ENCODE measurements at places on chromosomes 4 and X.

GRCh38 chr4:143344774-143345173 lies 8.1 kb downstream of the GAB1 start:
- H3K27me3 ChIP-seq: no peaks in the 10 kb centered on the region
- H3K27ac ChIP-seq: no peak overlapping the region
- DNase-seq: no peak
- H3K4me3 ChIP-seq: no peak overlapping the region
- peaks cover 28% of the 10 kb centered on the region for H3K4me1 ChIP-seq

DNA sequence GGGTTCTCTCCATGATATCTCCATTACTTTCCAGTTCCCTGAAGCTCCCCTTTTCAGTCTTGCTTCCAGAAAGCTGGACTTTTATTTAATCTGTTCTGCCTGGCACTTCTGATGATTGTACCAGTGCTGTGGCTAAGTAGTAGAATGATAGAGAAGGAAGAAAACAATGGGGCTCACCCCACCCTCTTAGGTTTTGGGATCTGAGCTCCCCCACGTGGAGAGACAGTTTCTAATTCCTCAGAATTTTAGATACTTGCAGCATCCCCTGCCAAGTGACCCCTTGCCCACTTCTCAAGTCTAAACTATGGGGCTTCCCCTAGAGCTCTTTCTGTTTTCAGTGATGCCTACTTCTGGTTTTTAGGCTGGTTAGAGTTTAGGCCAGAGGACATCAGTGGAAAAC lies 73.9 kb downstream of the GC start:
- no peak overlapping the region for H3K4me3 ChIP-seq
- no peak overlapping the region for H3K27ac ChIP-seq
- H3K4me1 ChIP-seq: no peaks in the 10 kb centered on the region
- no peaks in the 10 kb centered on the region for H3K27me3 ChIP-seq

DNA sequence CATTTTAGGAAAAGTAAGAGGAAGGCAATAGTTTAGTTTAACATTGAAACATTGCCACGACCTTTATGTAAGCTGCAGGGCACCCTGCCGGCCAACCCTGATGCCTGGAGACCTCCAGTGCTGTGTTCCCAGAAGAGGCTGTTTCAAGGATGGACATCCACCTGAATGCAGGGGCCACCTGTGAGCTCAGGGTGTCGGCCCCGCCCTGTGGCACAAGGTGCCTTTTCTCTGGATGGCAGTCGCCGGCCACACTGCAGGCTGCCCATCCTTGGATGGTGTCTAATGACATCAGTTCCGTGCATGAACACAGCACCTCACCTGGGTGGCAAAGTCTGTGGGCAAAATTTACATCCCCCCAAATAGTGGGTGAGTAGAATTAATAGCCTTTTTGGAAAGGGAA lies 180.0 kb downstream of the AFAP1 start:
- no peak overlapping the region for H3K27ac ChIP-seq
- DNase-seq: no peak
- H3K4me1 ChIP-seq: no peaks in the 10 kb centered on the region
- H3K4me3 ChIP-seq: no peak overlapping the region

- H3K36me3 ChIP-seq: peaks cover 17% of the 10 kb centered on the region
- H3K4me3 ChIP-seq: no peak overlapping the region
- DNase-seq: no peak
- H3K27me3 ChIP-seq: no peaks in the 10 kb centered on the region
- no peak overlapping the region for H3K27ac ChIP-seq
Observed at GRCh38 chr4:151659601-151660364, 101.0 kb downstream of the GATB start.

GRCh38 chr4:123830930-123831329 lies 434.3 kb downstream of the SPRY1 start:
- H3K27ac ChIP-seq: peak overlapping the region; percentile 91
- no peak for DNase-seq
- peaks cover 32% of the 10 kb centered on the region for H3K4me1 ChIP-seq
- H3K27me3 ChIP-seq: no peaks in the 10 kb centered on the region
- no peak overlapping the region for H3K4me3 ChIP-seq

- H3K4me3 ChIP-seq: no peak overlapping the region
- H3K27me3 ChIP-seq: no peaks in the 10 kb centered on the region
- no peak for DNase-seq
- H3K4me1 ChIP-seq: no peaks in the 10 kb centered on the region
Observed at GRCh38 chr4:4417886-4418285, 31.0 kb downstream of the NSG1 start.

GRCh38 chr4:186266729-186267456 lies 904 bp downstream of the F11 start:
- no peaks in the 10 kb centered on the region for H3K4me1 ChIP-seq
- no peaks in the 10 kb centered on the region for H3K36me3 ChIP-seq
- H3K27ac ChIP-seq: no peak overlapping the region
- H3K4me3 ChIP-seq: no peak overlapping the region
- H3K27me3 ChIP-seq: peaks cover 28% of the 10 kb centered on the region

DNA sequence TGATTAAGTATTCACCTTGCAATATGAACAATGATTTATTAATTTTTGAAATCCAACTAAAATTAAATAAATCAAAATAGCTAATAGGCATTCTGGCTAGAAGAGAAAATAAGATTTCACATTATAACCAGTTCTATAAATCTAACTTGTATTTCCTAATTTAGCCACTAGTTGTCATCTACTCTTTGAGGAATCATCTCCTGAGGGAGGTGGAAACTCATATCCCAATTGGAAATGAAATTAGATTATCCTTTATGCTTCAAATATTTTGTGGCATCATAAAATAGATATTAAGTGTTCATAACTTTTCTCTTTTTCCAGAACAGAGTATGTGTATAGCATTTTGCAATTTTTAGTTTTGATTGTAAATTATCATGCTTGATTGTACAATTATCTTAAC lies 558.5 kb upstream of the DIAPH2 start:
- DNase-seq: no peak
- no peaks in the 10 kb centered on the region for H3K4me1 ChIP-seq
- no peaks in the 10 kb centered on the region for H3K27me3 ChIP-seq

DNA sequence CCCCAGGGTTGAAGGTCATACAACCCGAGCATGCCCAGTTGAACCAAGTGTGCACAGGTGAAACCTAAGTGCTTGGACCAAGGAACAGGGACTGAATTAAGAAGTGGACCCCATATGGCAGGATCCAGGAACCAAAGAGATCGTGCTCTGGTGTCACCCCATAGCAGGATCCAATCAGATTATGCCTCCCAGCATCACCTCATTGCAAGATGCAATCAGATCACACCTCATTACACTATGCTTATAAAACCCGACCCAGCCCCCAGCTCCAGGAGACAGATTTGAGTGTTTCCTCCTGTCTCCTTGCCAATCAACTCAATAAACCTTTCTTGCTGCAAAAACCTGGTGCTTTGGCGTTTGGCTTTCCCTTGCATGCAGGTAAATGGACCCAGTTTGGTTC lies 37.6 kb downstream of the EFHC2 start:
- peak overlapping the region; percentile 8 for H3K27ac ChIP-seq
- H3K36me3 ChIP-seq: no peaks in the 10 kb centered on the region
- no peak for DNase-seq
- peaks cover 4% of the 10 kb centered on the region for H3K4me1 ChIP-seq
- H3K4me3 ChIP-seq: no peak overlapping the region

GRCh38 chr4:185726931-185727330 lies 85.1 kb downstream of the SORBS2 start:
- H3K4me1 ChIP-seq: peaks cover 10% of the 10 kb centered on the region
- H3K36me3 ChIP-seq: no peaks in the 10 kb centered on the region
- no peak for DNase-seq
- no peaks in the 10 kb centered on the region for H3K27me3 ChIP-seq

DNA sequence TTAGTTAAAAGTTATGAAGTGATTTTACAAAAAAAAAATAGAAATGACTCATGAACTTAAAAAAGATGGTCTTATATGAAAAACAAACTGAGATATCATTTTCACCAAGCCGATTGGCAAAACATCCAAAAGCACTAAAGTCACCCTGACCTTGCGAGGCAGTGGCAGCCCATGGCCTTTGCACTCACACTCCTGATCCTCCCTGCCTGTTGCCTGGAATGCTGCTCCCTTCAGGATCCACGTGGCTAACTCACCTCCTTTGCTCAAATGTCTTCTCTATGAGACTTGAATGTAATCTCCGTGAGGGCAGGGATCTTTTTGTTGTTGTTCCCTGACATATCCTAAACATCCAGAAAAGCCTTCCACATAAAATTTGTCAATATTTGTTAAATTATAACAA lies 106.4 kb downstream of the RAPGEF2 start:
- H3K4me3 ChIP-seq: no peak overlapping the region
- no peaks in the 10 kb centered on the region for H3K36me3 ChIP-seq
- H3K27ac ChIP-seq: no peak overlapping the region
- DNase-seq: no peak

All from RWPE2 (cell line).